SJCRH30 (cell line): ENCODE measurements at places on chromosomes 12 and 14.

GRCh38 chr12:121494093-121494787 lies 86.6 kb downstream of the KDM2B start:
- no peaks in the 10 kb centered on the region for H3K27me3 ChIP-seq
- H3K4me1 ChIP-seq, result no peaks in the 10 kb centered on the region
- H3K27ac ChIP-seq, result no peak overlapping the region
- no peaks in the 10 kb centered on the region for H3K36me3 ChIP-seq

DNA sequence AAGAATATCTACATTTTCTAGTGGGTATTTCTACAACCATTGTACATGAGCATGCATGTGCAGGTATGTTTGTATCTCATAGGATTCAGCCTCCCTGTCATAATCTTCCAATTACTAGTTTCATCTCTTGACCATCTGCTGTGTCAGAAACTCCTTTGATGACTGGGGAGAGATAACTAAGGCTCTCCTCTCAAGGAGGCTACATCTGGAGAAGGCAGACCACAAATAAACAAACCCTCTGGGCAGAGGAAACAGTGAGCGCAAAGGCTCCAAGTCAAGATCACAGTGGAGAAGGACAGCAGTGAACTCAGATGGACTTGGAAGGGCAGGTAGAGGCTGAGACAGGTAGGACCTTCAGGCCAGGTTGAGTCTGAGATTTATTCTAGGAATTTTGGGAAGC lies 166.4 kb downstream of the PELI2 start:
- H3K36me3 ChIP-seq, result no peaks in the 10 kb centered on the region
- H3K4me3 ChIP-seq, result no peak overlapping the region
- no peak overlapping the region for H3K27ac ChIP-seq
- H3K4me1 ChIP-seq, result no peaks in the 10 kb centered on the region
- no peak for DNase-seq

- H3K27ac ChIP-seq, result no peak overlapping the region
- H3K36me3 ChIP-seq, result no peaks in the 10 kb centered on the region
These were observed 155.5 kb upstream of the NTF3 start for GRCh38 chr12:5276327-5276880.

DNA sequence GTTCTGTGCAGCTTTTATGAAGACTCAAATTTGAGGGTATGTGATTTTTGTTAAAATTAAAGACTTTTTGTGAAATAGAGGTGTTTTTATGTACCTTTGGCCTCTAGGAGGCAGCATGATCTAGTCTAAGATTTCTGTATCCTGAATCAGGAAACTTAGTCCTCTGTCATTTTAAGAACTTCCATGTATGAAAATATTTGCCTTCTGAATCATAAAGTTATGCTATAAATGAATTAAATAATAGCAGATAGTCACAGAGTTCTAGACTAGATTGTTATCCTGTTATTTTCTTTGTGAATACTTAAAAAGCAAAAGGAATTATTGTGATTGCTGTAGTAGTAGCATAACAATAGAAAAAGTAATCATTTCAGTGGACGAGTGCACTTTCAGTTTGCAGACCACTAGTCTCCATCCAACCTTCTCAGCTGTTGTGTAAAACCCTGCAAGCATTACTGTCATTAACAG lies 56.3 kb downstream of the FGD4 start:
- H3K27ac ChIP-seq, result peak overlapping the region; percentile 36; the same call in 1 of the 2 replicates
- peak overlapping the region; percentile 47 for H3K4me3 ChIP-seq
- no peaks in the 10 kb centered on the region for H3K27me3 ChIP-seq
- peaks cover 6% of the 10 kb centered on the region for H3K4me1 ChIP-seq

DNA sequence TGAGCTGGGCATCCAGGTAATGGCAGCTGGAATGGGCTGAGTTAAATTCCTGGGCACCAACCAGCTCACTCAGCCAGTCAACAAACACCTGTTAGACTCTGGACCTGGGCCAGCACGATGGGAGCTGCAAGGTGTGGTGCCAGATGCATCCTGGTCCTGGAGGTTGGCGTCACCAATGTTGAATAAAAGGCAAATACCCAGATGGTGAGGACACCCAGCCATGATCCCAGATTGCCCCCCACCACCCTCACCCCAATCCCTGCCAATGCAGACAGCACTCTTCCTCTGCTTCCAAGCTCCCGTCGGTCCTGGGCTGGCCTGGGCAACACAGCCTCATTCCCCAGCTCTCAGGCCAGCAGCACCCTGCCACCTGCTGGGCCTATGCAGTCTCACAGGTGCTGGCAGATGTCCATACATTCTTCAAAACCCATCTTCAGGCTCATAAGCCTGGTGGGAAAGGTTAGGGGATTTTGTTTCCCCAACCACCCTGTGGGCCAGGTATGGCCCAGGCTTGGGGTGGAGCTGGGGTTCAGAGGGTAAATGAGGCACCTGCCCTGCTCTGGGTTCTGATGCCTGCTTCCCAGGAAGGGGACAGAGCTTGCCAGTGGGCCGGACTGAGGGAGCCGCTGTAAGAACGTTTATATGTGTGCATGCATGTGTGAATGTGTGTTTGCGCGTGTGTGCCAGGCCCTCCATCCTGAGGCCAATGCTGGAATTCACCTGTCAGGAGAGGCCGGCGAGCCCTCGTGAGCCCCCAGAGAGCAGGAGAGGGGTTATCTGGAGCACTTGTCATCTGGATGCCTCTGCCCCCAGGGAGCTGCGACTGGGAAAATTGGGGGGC lies 58.0 kb downstream of the LGMN start:
- H3K36me3 ChIP-seq, result no peaks in the 10 kb centered on the region
- DNase-seq, result peak; percentile 33
- no peaks in the 10 kb centered on the region for H3K27me3 ChIP-seq
- H3K27ac ChIP-seq, result no peak overlapping the region
- H3K4me1 ChIP-seq, result no peaks in the 10 kb centered on the region

GRCh38 chr14:24366413-24366720 lies 1.6 kb upstream of the NFATC4 start:
- no peaks in the 10 kb centered on the region; the same call in 1 of the 2 replicates for H3K36me3 ChIP-seq
- peak overlapping the region; percentile 85 for H3K27ac ChIP-seq
- DNase-seq, result no peak
- peaks cover 3% of the 10 kb centered on the region for H3K4me1 ChIP-seq

DNA sequence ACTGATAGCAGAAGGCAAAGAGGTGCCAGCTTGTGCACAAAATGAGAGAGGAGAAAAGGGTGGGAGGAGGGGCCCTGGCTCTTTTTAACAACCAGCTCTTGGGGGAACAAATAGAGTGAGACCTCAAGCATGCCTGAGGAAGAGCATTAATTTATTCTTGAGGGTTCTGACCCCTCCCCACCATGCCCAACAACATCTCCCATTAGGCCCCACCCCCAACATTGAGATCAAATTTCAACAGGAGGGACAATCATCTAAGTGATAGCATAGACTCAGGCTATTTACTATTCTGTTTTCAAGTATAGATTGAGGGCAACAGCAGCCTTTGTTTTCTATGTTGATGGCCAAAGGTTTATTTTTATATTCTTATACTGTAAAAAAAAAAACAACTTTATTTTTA lies 59.7 kb downstream of the FUT8 start:
- no peaks in the 10 kb centered on the region for H3K27me3 ChIP-seq
- DNase-seq, result peak; percentile 3
- no peaks in the 10 kb centered on the region for H3K4me1 ChIP-seq
- no peak overlapping the region for H3K27ac ChIP-seq

- H3K36me3 ChIP-seq, result no peaks in the 10 kb centered on the region; the same call in 1 of the 2 replicates
- no peak overlapping the region for H3K27ac ChIP-seq
- H3K27me3 ChIP-seq, result no peaks in the 10 kb centered on the region
- H3K4me1 ChIP-seq, result no peaks in the 10 kb centered on the region
These were observed 236.1 kb upstream of the NPAS3 start for GRCh38 chr14:32702562-32702961.

DNA sequence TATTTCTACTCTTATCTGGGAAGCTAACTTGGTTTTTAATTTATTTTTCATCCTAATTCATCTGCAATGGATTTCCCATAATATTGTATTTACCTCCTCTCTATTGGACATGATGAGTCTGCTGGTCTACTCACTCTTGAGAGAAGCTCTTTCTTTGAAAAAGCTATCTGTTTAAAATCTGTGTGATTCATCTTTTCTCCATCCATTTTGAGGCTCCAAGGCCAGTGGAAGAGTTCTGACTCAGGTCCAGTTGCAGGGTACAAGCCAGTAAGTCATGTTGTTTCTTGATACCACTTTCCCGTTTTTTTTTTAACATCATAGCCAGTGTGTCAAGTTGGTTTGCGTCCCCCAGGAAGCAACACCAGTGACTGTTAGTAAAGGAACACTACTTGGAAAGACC lies 160.3 kb upstream of the BMP4 start:
- no peak for DNase-seq
- no peaks in the 10 kb centered on the region for H3K36me3 ChIP-seq
- no peak overlapping the region for H3K4me3 ChIP-seq
- no peak overlapping the region for H3K27ac ChIP-seq
- no peaks in the 10 kb centered on the region for H3K27me3 ChIP-seq
- H3K4me1 ChIP-seq, result no peaks in the 10 kb centered on the region

GRCh38 chr12:114823724-114824123 lies 139.7 kb upstream of the TBX3 start:
- H3K4me3 ChIP-seq, result no peak overlapping the region
- no peak for DNase-seq
- no peaks in the 10 kb centered on the region for H3K27me3 ChIP-seq
- no peaks in the 10 kb centered on the region for H3K36me3 ChIP-seq
- H3K27ac ChIP-seq, result no peak overlapping the region

- H3K36me3 ChIP-seq, result no peaks in the 10 kb centered on the region
- no peak for DNase-seq
- peaks cover 13% of the 10 kb centered on the region for H3K4me1 ChIP-seq
- H3K27ac ChIP-seq, result no peak overlapping the region
- no peak overlapping the region for H3K4me3 ChIP-seq
- no peaks in the 10 kb centered on the region for H3K27me3 ChIP-seq
These were observed 323.9 kb upstream of the DIO2 start for GRCh38 chr14:80535171-80535570.

DNA sequence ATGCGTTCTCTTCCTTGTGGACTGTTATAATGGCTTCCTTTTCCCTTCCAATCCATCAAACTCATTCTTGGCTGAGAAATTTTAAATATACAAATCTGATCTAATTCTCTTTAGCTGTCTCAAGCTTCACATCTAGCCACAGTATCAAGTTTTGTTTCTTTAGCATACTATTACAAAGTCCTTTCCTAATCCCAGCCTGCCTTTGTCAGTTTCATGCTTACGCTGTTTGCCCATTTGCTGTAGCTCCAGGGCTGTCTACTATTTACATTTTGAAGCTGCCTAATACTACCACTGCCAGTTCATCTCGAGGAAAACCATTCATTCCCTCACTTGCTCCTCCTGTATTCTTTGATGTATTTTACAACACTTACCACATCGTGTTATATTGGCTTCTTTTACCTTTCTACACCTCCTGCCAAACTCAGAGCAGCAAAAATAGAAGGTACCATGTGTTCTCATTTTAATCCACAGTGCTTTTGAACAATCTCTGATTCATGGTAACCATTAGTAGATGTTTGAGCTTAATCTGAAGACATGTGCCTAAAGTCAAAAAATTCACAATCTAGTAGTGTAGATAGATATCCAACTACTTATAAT lies 42.9 kb downstream of the ARID4A start:
- H3K27ac ChIP-seq, result no peak overlapping the region
- peaks cover 11% of the 10 kb centered on the region for H3K36me3 ChIP-seq

DNA sequence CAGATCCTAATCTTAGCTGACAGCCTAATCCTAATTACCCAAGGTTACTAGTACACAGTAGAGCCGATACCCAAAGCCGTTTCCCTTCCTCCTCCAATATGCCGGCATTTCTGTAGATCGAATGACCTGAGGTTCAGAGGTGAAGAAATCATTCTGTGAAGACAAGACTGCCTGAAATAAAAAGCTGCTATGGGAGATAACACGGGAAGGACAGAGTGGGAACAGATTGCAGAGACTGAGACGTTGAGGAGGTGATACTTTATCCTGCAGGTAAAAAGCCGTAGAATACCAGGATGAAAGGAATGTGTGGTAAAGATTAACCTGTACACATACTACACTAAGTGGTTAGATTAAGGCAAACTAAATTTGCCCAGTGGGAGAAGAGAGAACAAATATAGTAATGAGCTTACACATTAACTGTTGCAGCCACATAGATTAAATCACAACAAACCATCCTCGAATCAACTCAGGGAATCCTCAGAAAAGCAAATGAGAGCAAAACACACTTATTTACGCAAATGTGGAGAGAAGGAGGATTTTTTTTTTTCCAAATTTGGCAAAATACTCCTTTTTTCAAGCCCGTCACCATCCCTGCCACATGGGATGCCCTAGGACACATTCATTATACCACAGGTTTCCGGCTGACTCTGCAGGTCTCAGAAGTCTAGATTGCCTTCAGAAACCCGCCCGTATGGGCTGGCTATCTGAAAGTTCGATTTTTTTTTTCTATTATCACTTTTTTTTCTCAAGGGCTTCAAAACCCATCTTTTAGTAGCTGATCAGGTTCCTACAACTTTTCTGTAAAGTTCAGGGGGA lies 188.0 kb downstream of the TTC8 start:
- no peak for DNase-seq
- peak overlapping the region; percentile 45 for H3K4me3 ChIP-seq
- no peaks in the 10 kb centered on the region; the same call in 1 of the 2 replicates for H3K4me1 ChIP-seq
- H3K36me3 ChIP-seq, result no peaks in the 10 kb centered on the region
- H3K27me3 ChIP-seq, result no peaks in the 10 kb centered on the region

GRCh38 chr14:35301735-35302528 lies 9.8 kb downstream of the PSMA6 start:
- no peaks in the 10 kb centered on the region for H3K27me3 ChIP-seq
- H3K36me3 ChIP-seq, result peaks cover 11% of the 10 kb centered on the region; the same call in 1 of the 2 replicates
- no peaks in the 10 kb centered on the region for H3K4me1 ChIP-seq
- no peak overlapping the region for H3K27ac ChIP-seq
- DNase-seq, result no peak
- H3K4me3 ChIP-seq, result no peak overlapping the region

DNA sequence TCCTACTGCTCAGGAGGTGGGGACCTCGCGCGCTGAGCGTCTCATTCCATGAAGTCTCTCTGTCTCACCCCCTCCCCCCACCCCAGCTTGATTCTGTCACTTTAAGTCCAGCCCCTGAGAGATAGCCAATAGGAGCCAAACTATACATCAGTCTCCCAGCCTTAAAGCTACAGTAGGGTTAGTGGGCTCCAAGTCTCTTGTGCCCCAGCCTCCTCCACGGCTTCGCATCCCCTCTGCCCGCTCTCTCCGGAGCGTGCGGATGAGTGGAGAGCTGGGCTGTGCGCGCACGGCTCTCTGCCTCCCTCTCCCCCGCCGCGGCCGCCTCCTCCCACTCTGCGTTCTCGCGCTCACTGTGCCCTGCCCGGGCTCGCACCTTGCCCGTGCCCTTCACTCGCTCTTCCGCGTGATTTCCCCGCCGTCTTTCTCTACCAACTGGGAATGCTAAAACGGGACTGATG lies at the start of gene ESRRB:
ESRRB (plus strand) TSS at position 191 of the 458 bp plus-strand sequence; CDS start at position 456, 265 bp downstream.
- H3K27me3 ChIP-seq, result peaks cover 12% of the 10 kb centered on the region; the same call in 1 of the 2 replicates
- H3K4me3 ChIP-seq, result no peak within 1 kb of the TSS
- no peak within 1 kb of the TSS for H3K27ac ChIP-seq
- no peak for DNase-seq
- no peaks in the 10 kb centered on the region for H3K4me1 ChIP-seq

GRCh38 chr12:79563021-79563740 lies 127.6 kb downstream of the PAWR start:
- no peak for DNase-seq
- no peak overlapping the region for H3K27ac ChIP-seq
- H3K4me1 ChIP-seq, result no peaks in the 10 kb centered on the region
- H3K36me3 ChIP-seq, result peaks cover 4% of the 10 kb centered on the region; the same call in 1 of the 2 replicates
- no peak overlapping the region for H3K4me3 ChIP-seq
